ENCODE measurements at places on chromosomes 11 and 22. TPM values are rescaled to one million over a fixed set of nuclear protein-coding genes. Genes with fewer than 3 reads are reported as not detected.

GLB1L2 gene
- total RNA-seq: 0.93 TPM

HTATIP2 gene
- 60.7 TPM for total RNA-seq

WNT11 gene
- total RNA-seq: not detected

FAT3 gene
- total RNA-seq: not detected

OR2AG1 gene
- total RNA-seq: not detected

CELF1 gene
- total RNA-seq: 145 TPM

PTS gene
- total RNA-seq: 39.4 TPM

PDXP gene
- 9.2 TPM for total RNA-seq

PARVA gene
- total RNA-seq: 58.1 TPM

DDT gene
- total RNA-seq: 81.8 TPM

FGF3 gene
- total RNA-seq: not detected

DEUP1 gene
- total RNA-seq: not detected

TRIM51 gene
- not detected for total RNA-seq

GTF2H1 gene
- total RNA-seq: 84.8 TPM
